ENCODE measurements at places on chromosomes 1 and 21.

DNA sequence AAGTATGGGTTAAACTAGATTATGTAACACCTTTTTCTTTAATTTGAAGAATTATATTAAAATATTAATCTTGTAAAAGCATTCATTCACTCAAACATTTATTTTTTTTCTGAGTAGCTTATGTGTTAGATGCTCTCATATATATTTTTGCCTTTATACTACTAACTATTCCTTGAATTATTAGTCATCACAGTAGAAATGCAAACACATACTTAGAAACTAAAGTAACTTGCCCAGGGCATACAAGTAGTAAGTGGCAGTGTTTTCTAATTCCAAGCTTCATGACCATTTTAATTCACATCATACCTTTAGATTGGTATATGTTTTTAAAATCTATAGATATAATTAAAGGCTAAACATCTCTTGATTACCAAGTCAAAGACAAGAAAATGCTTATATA lies 1271.0 kb downstream of the BRINP3 start:
- no peaks in the 10 kb centered on the region for H3K4me1 ChIP-seq
- H3K27ac ChIP-seq = no peak overlapping the region
- DNase-seq = no peak

DNA sequence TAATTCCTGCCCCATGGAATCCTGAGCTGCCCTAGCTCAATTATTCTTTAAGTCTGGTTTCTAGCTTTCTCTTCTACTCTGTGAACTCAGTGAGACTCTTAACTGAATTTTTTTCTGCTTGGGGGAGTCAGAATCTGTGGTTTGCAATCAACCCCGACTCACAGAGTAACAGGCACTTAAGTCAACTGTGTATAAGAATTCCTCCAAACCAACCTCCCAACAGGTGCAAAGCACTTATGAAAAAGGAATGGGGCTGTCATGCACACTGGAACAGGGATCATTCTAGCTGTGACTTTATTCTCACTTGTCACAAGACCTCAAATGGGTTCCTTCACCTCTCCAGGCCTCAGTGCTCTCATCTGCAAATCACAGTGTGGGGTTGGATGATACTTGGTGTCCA lies 60.3 kb upstream of the SYT6 start:
- peaks cover 9% of the 10 kb centered on the region for H3K27me3 ChIP-seq
- peaks cover 14% of the 10 kb centered on the region for H3K4me1 ChIP-seq
- no peak overlapping the region for H3K27ac ChIP-seq
- no peaks in the 10 kb centered on the region for H3K36me3 ChIP-seq
- H3K4me3 ChIP-seq = no peak overlapping the region

DNA sequence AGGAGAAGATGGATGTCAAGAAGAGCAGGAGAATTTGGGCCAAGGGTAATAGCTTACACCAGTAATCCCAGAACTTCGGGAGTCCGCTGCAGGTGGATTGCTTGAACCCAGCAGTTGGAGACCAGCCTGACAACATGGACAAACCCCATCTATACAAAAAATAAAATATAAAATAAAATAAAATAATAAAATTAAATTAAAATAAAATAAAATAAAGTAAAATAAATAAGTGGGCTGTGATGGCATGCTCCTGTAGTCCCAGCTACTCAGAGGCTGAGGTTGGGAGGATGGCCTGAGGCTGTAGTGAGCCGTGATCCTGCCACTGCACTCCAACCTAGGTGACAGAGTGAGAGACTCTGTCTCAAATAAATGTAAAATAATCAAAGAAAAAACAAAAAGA lies 1946.7 kb downstream of the MRPL39 start:
- no peak overlapping the region for H3K4me3 ChIP-seq
- H3K4me1 ChIP-seq = no peaks in the 10 kb centered on the region
- H3K36me3 ChIP-seq = no peaks in the 10 kb centered on the region
- DNase-seq = no peak
- no peak overlapping the region for H3K27ac ChIP-seq

GRCh38 chr1:38050397-38051078 lies 3.9 kb upstream of the POU3F1 start:
- H3K4me3 ChIP-seq = no peak overlapping the region
- no peak overlapping the region for H3K27ac ChIP-seq
- peaks cover 42% of the 10 kb centered on the region for H3K4me1 ChIP-seq
- DNase-seq = peak; percentile 55
- no peaks in the 10 kb centered on the region for H3K36me3 ChIP-seq
